ENCODE measurements at places on chromosomes 3 and 15. TPM values are rescaled to one million over a fixed set of nuclear protein-coding genes. Genes with fewer than 3 reads are reported as not detected.

- peak; percentile 27 for DNase-seq
Measured at GRCh38 chr15:84402856-84403608, 167.5 kb downstream of the GOLGA6L4 start.

- DNase-seq, result no peak
Measured at GRCh38 chr15:26615188-26615926, 157.5 kb downstream of the GABRB3 start.

- DNase-seq, result no peak
Measured at GRCh38 chr15:62649793-62650420, 392.6 kb upstream of the TPM1 start.

- DNase-seq, result peak; percentile 76
Measured at GRCh38 chr3:87145553-87145952, 81.6 kb upstream of the CHMP2B start.

- DNase-seq, result no peak
Measured at GRCh38 chr3:116188231-116188785, 257.0 kb downstream of the LSAMP start.

GRCh38 chr3:113227146-113227545 is 15.8 kb downstream of the BOC start:
- DNase-seq, result no peak

DNA sequence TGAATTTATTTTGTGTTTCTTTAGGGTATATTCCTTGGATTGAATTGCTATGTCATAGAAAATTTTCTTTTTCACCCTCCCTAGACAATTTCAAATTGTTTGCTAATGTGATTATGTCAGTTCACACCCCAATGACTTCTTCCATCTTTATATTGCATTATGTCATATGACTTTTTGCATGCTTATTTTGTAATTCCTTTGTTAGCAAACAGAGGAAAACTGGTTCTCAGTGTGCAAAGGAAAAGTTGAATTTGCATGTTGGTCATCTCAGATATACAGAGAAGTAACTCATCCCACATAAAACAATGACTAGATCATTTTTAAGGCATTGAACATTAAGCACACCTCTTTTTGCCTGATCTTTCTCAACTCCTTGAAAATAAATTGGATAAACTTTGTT is 3.3 kb upstream of the RNF13 start:
- DNase-seq, result no peak

- no peak for DNase-seq
Measured at GRCh38 chr15:29143293-29143692, 126.3 kb downstream of the NSMCE3 start.

GRCh38 chr3:122004991-122005565 is 17.0 kb downstream of the ILDR1 start:
- DNase-seq, result no peak

DNA sequence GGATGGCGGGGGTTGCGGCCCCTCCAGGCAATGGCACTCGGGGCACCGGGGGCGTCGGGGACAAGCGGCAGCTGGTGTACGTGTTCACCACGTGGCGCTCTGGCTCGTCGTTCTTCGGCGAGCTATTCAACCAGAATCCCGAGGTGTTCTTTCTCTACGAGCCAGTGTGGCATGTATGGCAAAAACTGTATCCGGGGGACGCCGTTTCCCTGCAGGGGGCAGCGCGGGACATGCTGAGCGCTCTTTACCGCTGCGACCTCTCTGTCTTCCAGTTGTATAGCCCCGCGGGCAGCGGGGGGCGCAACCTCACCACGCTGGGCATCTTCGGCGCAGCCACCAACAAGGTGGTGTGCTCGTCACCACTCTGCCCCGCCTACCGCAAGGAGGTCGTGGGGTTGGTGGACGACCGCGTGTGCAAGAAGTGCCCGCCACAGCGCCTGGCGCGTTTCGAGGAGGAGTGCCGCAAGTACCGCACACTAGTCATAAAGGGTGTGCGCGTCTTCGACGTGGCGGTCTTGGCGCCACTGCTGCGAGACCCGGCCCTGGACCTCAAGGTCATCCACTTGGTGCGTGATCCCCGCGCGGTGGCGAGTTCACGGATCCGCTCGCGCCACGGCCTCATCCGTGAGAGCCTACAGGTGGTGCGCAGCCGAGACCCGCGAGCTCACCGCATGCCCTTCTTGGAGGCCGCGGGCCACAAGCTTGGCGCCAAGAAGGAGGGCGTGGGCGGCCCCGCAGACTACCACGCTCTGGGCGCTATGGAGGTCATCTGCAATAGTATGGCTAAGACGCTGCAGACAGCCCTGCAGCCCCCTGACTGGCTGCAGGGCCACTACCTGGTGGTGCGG is 1.9 kb downstream of the CHST2 start:
- no peak for DNase-seq

GRCh38 chr15:39947401-39948197 is 13.7 kb downstream of the EIF2AK4 start:
- DNase-seq, result no peak

GRCh38 chr15:64017082-64017588 is 29.1 kb downstream of the DAPK2 start:
- no peak for DNase-seq

GRCh38 chr15:42284551-42284950 is 11.3 kb upstream of the TMEM87A start:
- no peak for DNase-seq

GRCh38 chr15:32706704-32707103 is 11.1 kb upstream of the GREM1 start:
- no peak for DNase-seq

DNA sequence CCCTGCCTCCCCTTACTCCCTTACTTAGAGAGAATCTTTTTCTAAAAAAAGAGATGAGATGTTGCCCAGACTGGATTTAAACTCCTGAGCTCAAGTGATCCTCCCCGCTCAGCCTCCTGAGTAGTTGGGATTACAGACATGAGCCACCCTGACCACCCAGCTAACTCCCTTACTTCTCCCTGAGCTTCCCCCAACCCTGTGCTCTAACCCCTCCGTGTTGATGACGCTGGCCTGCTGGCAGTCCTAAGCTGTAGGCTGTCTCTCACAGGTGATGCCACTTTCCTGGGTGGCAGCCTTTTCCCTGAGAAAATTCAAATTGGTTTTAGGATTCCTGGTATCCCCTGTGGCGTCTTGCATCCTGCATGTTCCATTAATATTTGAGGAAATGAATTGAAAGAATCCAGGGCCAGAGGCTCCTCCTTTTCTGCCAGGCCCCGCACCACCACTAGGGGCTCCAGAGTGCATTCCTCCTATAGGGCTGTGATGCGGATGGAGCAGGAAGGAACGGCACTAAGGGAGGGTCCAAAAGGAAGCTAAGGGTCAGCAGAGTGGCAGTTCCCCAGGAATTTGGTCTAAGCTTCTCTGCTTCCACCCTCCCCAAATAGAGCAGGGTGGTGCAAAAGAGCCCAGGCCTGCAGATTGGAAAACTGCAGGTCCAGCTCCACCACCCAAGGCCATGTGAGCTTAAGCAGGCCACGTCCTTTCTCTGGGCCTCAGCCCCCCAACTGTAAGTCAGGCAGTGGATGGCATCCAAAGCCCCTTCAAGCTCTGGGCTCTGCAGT is 101.1 kb downstream of the DAPK2 start:
- peak; percentile 91 for DNase-seq

DNA sequence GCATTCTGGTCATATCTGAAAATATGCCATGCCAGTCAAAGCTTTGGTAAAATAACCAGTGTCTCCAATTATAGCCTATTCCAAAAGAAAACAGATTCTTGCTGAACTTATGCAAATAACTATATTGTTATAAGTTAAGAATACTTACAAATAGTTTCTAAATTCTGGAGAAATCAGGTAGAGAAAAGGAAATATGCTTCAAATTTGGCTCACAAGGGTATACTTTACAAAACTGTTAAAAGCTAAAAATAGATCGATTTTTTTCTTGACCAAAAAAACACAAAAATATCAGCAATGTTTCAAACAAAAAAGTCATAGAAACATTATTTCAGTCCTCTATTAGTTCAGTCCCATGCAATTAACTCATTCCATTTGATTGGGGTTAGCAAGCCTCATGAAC is 23.7 kb downstream of the SETMAR start:
- DNase-seq, result no peak

DNA sequence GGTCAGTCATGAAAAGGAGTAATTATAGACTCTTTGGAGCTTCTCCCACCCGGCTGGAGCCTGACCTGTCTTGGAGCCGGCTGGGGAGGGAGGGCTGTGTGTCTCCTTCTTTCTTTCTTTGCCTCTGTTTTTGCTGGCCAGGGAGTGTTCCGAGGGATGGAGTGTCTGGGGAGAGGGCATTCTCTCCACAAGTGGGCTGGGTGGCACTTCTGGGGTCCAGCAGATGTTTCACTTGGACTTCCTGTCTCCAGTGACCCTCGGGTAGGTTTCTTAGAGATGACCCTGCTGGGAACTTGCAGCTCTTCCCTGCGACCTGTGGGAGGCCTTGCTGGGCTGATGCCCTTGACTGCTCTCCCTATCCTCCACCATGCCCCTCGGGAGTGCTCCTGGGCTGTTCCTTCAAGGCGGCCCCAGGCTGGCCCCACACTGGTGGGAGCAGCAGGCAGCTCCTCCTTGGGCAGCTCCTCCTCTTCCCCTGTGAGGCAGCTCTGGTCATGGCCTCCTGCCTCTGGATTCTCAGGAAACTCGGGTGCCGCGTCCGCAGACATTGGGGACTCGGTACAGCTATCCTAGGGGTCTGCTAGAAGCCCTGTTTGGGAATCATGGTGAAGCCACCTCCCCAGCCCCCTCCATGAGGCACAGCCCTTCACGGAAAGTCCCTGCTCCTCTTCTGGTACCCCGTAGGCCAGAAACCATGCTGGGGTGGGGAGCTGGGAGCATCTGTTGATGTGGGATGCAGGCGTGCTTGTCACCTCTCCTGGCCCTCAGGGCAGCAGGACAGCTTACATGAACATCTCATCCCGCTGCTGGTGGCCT is 44.9 kb downstream of the APBA2 start:
- no peak for DNase-seq

- no peak for DNase-seq
Measured at GRCh38 chr3:176296066-176296597, 901.1 kb downstream of the TBL1XR1 start.

- DNase-seq, result no peak
Measured at GRCh38 chr3:87621667-87622066, 345.3 kb upstream of the POU1F1 start.

DNA sequence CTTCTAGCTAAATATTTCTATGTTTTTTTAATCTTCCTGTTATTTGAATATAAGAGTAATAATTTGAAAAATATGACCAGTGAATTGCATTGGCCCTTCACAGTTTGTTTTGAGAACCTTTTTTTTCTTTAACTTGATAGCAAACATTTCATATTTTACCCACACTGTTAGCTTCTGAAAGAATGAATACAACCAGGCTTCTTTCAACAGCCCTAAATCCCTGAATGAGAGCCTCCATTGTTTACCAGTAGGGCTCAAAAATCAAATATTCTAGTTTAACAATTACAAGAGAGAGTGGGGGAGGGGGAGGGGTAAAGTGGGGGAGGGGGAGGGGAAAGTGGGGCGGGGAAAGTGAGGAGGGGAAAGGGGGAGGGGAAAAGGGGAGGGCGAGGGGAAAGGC is 14.5 kb upstream of the TOP2B start:
- DNase-seq, result no peak

DNA sequence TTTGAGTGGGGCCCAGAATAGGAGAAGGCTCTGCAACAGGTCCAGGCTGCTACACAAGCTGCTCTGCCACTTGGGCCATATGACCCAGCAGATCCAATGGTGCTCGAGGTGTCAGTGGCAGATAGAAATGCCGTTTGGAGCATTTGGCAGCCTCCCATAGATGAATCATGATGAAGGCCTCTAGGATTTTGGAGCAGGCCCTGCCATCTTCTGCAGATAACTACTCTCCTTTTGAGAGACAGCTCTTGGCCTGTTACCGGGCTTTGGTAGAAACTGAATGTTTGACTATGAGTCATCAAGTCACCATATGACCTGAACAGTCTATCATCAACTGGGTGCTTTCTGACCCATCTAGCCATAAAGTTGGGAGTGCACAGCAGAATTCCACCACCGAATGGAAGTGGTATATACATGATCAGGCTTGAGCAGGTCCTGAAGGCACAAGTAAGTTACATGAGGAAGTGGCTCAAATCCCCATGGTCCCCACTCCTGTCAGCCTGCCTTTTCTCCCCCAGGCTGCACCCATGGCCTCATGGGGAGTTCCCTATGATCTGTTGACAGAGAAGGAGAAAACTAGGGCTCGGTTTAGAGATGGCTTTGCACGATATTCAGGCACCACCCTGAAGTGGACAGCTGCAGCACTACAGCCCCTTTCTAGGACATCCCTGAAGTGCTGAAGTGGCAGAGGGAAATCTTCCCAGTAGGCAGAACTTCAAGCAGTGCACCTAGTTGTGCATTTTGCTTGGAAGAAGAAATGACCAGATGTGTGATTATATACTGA is 971.4 kb downstream of the MCTP2 start:
- DNase-seq, result no peak

- DNase-seq, result no peak
Measured at GRCh38 chr3:55884066-55884465, 397.0 kb upstream of the WNT5A start.

DNA sequence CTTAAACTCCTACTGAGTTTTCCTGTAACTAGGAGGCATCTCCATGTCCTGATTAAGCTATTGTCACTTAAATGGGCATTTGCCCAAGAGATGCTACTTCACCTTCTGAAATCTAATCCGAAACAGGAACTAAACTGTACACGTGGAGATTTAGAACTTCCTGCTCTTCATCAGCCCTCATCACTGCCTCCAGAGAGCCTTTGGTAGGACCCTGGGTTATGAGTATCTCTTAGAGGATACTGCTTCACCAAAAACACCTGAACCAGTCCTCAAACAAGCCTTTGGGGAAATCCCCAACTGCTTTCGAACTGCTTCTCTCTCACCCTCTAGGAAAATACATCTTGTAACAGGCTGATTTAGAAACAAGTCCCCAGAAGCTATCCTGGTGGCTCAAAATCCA is 320.3 kb downstream of the GAP43 start:
- DNase-seq, result no peak

DNA sequence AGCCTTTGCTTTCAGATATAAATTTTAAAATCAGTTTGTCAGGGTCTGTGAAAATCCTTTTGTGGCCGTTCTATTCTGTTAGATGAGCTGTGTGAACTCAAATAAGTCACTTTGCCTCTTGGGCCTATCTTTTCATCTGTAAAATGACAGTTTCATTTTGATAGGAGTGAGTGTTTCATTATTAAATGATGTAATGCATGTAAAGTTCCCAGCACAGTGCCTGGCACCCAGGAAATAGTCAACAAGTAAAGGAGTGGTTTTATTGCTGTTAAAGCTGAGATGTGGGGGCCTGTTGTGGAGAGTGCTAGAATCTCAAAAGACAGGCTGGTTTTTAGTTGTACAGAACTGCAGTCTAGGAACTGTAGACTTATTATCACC is 394.5 kb upstream of the CFAP20DC start:
- no peak for DNase-seq

ROBO2 gene
- 1.5 TPM for polyA plus RNA-seq

ABHD17C gene
- polyA plus RNA-seq, result 16.3 TPM

PDIA3 gene
- polyA plus RNA-seq, result 90.4 TPM

ACKR2 gene
- polyA plus RNA-seq, result 0.09 TPM

C15orf62 gene
- 0.19 TPM for polyA plus RNA-seq

EDEM1 gene
- 4.8 TPM for polyA plus RNA-seq

CD200 gene
- polyA plus RNA-seq, result 25.0 TPM

IQCF5 gene
- not detected for polyA plus RNA-seq

NRROS gene
- 6.8 TPM for polyA plus RNA-seq

PPP1R14D gene
- not detected for polyA plus RNA-seq

DAPK2 gene
- polyA plus RNA-seq, result 1.8 TPM

ANKUB1 gene
- not detected for polyA plus RNA-seq

ZNF619 gene
- 2.3 TPM for polyA plus RNA-seq

MCF2L2 gene
- polyA plus RNA-seq, result 4.2 TPM

MORC1 gene
- not detected for polyA plus RNA-seq

CSTA gene
- not detected for polyA plus RNA-seq

RNU5B-1 gene
- not detected for polyA plus RNA-seq

SCAANT1 gene
- polyA plus RNA-seq, result not detected

ACP3 gene
- polyA plus RNA-seq, result 0.67 TPM

Measured in H1 (cell line).